Activated CD4-positive, alpha-beta T cell treated with anti-CD3 and anti-CD28 coated beads, Interleukin-2, Interleukin-4, amounts not matched to agents 100 ng/mL and 50 ng/mL, durations not matched to agents 16 hours and 8 hours (primary cell): ENCODE measurements at places on chromosomes 2 and 18.

DNA sequence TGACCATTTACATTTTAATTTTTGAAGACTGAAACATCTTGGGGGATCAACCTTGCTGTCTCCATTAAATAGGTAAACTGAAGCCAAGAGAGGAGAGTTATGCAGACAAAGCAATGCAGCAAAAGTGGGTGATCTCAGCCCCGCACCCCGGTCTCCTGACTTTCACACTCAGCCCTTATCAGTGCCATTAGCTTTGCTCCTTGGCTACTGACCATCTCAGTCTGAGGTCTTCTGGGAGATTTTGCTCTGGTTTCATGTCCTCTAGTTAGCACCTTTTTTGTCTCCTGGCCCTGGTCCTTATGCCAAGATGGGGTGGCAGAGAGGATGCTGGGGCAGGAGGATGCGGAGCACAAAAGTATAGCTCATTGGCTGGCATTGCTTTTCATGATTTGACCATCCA is 61.4 kb downstream of the SETBP1 start:
- DNase-seq = no peak

- DNase-seq = no peak
Observed at GRCh38 chr2:109707281-109708147, 86.6 kb upstream of the RGPD5 start.

DNA sequence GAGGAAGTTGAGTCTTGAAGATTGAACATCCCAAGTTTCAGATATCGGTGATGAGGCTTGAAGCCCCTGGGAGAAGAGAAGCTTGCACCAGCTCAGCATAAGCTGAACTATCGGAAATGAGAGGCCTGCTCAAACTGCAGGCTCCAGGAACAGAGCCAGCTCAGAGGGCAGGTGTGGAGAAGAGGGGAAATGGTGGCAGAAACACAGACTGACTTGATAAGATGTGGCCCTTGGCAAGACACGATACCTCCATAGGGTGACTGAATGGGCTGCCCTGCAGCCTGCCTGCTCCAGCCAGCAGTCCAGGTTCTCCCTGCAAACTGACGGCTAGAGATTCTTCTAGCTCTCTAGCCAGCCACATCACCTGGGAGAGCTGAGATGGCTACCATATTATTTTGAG is 86.6 kb downstream of the MYT1L start:
- DNase-seq = no peak

DNA sequence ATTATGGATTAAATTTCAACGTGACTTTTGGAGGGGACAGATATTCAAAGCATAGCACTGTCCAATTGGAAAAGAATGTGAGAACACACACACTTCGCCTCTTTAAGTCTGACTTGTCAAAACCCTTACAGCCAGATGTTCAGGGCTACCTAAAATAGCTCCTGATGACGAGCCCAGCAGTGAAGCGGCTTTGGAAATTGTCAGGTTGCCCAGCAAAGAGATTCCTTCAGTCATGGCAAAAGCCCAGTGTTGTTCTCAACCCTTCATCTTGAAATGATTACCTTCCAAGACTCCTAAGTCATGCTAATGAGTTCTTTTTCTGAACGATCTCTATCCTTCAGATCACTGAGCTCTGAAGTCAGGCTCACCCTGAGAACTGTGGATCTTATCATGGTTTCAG is 436.6 kb downstream of the LRATD1 start:
- no peak for DNase-seq

GRCh38 chr2:134602666-134603065 is 116.1 kb downstream of the TMEM163 start:
- DNase-seq = no peak

GRCh38 chr18:9091066-9091476 is 11.4 kb upstream of the NDUFV2 start:
- peak; percentile 83 for DNase-seq

- DNase-seq = no peak
Observed at GRCh38 chr2:143263066-143263625, 133.9 kb downstream of the ARHGAP15 start.

GRCh38 chr2:64056021-64056420 is 36.8 kb upstream of the VPS54 start:
- no peak for DNase-seq

GRCh38 chr2:9002313-9002636 is 1.2 kb downstream of the MBOAT2 start:
- no peak for DNase-seq
